ENCODE measurements at places on chromosomes 12 and 14. TPM values are rescaled to one million over a fixed set of nuclear protein-coding genes. Genes with fewer than 3 reads are reported as not detected.

Gene IFT43
- total RNA-seq = 59.0 TPM

Gene TMTC1
- total RNA-seq = 60.3 TPM

Gene PTPN21
- 24.3 TPM for total RNA-seq

Gene KLHL33
- 0.35 TPM for total RNA-seq

Gene C1S
- total RNA-seq = 232 TPM

- no peak for DNase-seq
Measured at GRCh38 chr12:55624056-55624455, 12.6 kb upstream of the OR10P1 start.

GRCh38 chr14:51613416-51613815 is 38.3 kb upstream of the FRMD6 start:
- DNase-seq = no peak

DNA sequence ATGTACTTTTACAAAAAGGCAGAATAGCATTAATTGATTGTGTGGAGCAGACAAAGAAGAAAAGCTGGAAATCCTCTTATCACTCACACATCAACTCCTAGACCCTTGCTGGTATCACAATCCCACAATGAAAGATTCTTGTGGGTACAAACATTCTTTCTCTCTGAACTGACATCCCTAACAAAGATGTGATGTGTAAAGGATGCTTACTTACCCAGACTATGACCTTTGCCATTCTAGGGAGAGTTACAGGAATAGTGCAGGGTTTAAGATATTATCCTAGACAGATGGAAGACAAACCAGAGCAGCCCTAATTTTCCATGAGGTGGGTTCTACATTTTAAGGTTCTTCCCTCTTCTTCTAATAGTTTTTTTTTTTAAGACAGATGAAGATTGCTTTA is 60.4 kb upstream of the SLC6A15 start:
- DNase-seq = no peak

GRCh38 chr12:107349008-107349747 is 255.8 kb upstream of the CRY1 start:
- no peak for DNase-seq

- no peak for DNase-seq
Measured at GRCh38 chr12:108196319-108196718, 67.2 kb downstream of the WSCD2 start.

- no peak for DNase-seq
Measured at GRCh38 chr12:68675101-68675842, 11.5 kb upstream of the NUP107 start.

DNA sequence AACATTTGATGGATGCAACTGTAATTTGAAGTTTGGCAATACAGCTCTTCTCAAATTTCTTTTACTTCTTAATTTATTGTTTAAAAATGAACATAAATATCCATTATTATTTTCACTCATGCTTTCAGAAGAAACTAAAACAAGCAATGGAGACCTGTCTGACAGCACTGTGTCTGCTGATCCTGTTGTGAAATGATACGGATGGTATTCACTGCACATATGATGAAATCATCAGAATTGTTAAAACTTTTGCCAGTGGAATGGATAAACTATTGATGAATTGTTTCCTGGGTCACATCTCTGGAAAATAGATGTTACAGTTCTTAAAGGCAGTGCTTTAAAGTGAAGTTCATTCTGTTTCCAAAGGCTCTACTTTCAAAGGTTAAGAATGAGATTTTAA is 59.2 kb downstream of the WASHC4 start:
- DNase-seq = no peak
